AG20443 (cell line): ENCODE measurements at places on chromosomes 1 and 21.
A peak's percentile ranks its signal among the peaks of the same experiment; 100 is the strongest.

DNA sequence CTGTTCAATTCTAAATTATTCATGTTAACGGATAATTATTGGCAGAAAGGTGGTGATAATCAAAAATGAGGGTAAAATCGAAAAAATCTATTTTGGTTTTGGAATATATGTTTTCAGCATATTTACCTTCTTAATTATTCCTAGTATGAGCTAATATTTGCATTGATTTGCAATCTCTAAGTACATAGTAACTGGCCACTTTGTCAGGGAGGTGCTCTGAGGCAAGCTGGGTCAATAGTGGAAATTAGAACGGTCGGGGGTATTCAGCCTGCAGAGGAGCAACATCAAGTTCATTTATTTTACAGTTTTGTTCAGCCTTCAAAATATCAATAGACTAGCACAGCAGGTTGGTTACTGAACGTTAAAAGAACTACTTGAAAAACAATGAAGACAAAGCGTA, 1.8 kb downstream of the OTUD7B start:
- DNase-seq: no peak

GRCh38 chr1:20891091-20891490, 104.0 kb upstream of the HP1BP3 start:
- DNase-seq: peak; percentile 14

DNA sequence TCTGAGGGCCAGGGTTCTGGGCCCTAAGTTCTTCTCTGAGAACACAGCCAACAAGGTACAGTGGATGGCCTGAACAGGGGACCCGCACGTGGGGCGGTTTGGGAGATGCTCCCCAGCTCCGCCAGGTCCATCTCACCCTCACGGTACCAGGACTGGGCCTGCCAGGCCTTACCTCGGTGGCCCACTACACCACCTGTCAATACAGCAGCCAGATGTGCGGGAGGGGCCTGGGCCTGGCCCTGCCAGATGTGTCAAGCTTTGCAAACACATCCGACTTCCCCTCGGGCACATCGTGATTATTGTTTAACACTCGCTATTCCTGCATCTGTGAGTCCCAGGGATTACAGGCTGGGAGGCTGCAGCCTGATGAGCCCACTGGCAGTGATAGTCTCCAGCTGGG, 122.4 kb downstream of the LACTBL1 start:
- DNase-seq: no peak

DNA sequence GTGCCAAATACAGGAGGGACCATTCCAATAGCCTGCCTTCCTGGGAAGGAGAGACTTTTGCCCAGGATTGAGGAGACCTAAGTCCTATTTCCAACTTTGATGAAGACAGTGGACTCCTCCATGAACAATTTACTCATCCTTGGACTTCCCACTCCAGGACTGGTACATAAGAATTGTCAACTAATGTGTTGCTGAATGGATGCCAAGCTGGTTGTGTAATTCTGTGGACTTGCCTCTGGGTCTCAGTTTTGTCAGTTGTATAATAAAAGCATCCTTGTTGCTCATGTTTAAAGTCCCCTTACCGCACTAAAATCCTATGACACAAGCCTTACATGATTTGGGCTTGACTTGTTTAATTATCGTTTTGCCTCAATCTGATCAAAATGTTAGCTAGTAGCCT, 13.2 kb upstream of the ZP4 start:
- DNase-seq: no peak

- no peak for DNase-seq
These were observed 43.5 kb upstream of the SCCPDH start for GRCh38 chr1:246680696-246681130.

- DNase-seq: no peak
These were observed 850 bp upstream of the KHDC4 start for GRCh38 chr1:155934936-155935590.

GRCh38 chr21:25885405-25885804, 150.6 kb downstream of the GABPA start:
- no peak for DNase-seq

DNA sequence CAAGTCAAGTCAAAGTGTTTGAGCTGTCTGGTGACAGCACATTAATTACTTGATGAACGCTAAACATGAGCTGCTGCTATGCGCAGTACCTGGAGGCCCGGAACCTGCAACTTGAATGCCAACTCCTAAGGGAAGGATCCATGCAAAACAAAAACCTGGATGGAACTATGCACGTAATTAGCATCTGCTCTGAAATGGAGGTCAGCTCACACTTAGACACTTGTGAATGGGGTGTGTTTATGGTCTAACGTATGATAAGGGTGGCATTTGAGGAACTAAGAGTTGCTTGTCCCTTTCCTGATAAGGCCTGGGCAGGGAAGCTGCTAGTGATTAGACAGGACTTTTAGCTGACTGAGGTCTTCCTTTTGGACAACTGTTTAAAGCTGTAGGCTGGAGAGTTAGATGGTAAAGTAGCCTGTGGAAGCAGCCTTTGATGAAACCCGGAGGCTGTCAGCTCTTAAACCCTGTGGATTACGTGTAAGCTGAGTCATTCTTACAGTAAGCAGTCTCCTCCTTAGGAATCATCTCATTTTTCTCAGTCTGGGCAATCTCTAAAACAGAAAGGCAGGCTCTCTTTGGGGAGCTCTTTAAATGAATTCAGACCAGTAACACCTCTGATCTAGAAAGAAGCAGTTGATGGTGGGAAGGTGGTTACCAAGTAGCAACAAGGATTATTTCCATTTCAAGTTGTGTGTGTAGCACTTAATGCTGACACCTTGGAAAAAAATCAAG, 6.8 kb downstream of the TENT5C start:
- DNase-seq: peak; percentile 61

- peak; percentile 38 for DNase-seq
These were observed 19.4 kb downstream of the ENO1 start for GRCh38 chr1:8858888-8859706.

DNA sequence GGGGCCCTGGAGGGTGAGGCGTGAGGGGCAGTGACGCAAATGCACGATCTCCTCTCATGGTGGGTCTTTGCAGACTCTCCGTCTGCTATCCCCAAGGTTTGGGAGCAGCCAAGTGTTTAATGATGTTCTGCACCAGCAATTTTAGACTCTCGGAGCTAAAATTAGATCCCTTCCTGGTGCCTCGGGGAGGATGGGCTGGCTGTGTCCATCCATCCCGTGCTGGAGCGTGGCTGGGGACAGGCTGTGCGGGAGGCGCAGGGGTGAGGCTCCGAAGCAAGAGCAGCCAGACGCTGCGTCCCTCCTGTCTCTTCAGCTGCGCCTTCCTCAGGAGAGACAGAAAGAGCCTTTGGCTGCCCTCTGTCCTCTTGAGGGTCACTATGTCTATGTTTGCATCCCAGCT, 387.6 kb downstream of the CAMTA1 start:
- no peak for DNase-seq

- no peak for DNase-seq
These were observed 122.1 kb upstream of the RGS1 start for GRCh38 chr1:192453360-192453992.

- DNase-seq: no peak
These were observed 153.0 kb downstream of the GABPA start for GRCh38 chr21:25887646-25888306.

DNA sequence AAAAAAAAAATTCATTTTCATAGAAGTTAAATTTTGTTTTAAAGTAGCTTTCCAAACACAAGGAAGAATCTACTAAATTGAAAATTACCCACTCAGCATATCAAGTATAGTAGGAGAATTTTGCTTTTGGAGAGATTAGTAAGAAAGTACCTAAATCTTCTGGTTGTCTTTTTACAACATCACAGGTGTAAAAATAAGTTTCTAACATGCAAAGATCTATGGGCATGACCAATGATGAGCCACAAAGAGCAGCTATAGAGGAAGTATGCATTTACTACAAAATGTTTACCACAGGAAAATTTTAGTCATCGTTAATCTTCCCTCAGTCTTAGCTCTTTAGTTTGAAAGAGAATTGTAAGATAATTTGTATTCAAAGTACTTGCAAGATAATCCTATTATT, 28.1 kb downstream of the ANGPTL3 start:
- DNase-seq: no peak

GRCh38 chr21:30164796-30165195, 1.8 kb downstream of the CLDN17 start:
- no peak for DNase-seq

GRCh38 chr21:26587736-26588201, 14.7 kb upstream of the CYYR1 start:
- peak; percentile 64 for DNase-seq

- no peak for DNase-seq
These were observed 24.8 kb upstream of the RGS18 start for GRCh38 chr1:192133350-192133926.

DNA sequence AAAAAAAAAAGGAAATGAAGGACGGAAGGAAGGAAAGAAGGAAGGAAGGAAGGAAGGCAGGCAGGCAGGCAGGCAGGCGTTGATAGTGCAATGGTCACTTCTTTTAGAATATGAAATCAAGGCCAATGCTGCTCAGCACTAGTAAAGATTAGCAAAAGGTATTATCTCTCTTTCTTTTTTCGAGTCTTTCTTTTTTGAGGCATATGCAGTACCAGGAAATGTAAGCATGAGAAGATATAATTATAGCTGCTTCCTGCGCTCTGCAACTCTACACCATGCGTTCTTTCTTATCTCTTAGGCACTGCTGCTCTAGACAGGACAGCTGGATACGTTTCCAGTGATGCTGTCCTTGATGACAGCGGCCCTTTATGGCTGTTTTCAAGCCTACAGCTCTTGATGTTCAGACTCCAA, 1512.5 kb upstream of the B3GALT2 start:
- no peak for DNase-seq

DNA sequence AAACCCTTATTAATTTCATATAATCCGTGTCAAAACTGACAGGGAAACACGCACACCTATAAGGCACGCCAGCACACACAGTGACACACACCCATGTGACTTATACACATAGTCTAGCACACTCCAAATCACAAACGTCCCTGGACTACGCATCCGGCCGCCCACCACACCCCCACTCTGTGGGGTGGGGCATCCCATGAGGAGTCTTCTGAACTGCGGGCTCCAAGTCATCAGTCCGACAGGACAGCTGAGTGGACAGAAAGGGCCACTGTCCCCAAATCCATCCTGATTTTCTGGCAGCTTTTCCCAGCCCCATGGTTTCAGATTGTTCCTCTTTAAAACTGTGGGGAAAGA, 829 bp downstream of the PEA15 start:
- peak; percentile 73 for DNase-seq

- DNase-seq: no peak
These were observed 18.5 kb upstream of the A3GALT2 start for GRCh38 chr1:33339413-33339812.

DNA sequence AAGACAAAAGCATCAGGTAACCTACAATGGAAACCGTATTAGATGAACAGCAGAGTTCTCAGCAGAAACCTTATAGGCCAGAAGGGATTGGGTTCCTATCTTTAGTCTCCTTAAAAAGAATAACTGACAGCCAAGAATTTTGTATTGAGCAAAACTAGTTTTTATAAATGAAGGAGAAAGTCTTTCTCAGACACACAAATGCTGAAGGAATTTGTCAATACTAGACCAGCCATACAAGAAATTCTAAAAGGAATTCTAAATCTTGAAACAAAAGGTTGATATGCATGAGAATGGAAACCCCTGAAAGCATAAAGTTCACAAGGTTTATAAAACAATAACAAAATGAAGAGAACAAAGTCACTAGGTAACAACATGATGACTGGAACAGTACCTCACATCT, 58.1 kb downstream of the NEK7 start:
- no peak for DNase-seq

GRCh38 chr21:31900121-31900895, 27.5 kb downstream of the HUNK start:
- DNase-seq: no peak

DNA sequence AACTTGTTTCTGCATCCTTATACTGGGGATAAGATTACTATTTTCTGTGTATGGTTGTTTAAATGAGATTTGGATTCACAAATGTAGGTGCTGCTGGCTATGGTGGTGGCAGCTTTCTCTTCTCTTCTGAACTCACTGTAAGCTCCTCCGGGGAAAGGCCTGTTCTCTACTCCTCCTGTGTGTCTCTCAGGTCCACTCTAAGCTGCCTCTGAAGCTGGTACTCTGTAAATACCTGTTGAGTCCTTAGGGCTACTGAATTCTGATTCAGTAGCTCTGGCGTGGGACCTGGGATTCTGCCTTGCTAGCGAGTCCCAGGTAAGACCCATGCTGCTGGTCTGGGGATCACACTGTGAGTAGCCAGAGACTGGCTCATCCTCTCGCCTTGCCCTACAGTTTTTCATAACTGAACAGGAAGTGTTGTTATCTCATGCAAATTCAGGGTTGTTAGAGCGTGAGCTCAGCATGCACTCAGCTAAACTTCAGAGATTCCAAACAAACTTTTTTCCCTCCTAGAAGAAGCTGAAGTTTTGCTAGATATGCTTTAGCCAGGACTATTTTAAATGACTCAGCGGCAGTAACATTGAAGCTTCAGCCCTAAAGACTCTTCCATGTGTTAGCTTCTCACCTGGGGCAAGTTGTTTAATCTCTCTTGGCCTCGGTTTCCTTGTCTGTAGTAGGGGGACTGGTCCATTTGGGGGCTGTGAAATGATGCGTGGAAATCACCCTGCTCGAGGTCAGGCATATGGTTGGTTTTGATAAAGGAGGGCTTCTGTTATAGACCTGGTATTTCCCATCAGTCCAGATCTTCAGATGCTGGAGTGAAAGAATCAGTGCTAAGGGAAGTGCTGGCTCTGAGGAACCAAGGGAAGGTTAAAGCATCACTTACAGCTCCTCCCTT, 271.5 kb upstream of the TMEM51 start:
- no peak for DNase-seq

- no peak for DNase-seq
These were observed 215.3 kb upstream of the PTGFR start for GRCh38 chr1:78275456-78275855.

DNA sequence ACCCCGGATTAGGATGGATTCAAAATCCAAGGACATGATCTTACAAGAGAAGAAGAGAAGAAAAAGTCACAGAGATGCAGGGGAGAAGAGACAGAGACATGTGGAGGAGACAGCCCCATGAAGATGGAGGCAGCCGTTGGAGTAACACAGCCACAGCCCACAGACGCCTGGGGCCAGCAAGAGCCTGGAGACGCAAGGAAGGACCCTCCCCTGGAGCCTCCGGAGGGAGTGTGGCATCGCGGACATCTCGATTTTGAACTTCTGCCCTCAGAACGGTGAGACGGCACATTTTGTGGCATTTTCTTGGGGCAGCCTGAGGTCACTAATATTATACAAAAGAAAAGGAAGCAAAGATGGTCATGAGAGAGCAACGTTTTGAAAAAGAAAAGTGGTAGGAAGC, 28.8 kb downstream of the ABCG1 start:
- no peak for DNase-seq
